Mesothelial cell of epicardium (in vitro differentiated cells): ENCODE measurements at places on chromosomes 7 and 10.
A peak's percentile ranks its signal among the peaks of the same experiment; 100 is the strongest.

GRCh38 chr7:134886353-134887057 lies 99.8 kb upstream of the AGBL3 start:
- no peak for DNase-seq

DNA sequence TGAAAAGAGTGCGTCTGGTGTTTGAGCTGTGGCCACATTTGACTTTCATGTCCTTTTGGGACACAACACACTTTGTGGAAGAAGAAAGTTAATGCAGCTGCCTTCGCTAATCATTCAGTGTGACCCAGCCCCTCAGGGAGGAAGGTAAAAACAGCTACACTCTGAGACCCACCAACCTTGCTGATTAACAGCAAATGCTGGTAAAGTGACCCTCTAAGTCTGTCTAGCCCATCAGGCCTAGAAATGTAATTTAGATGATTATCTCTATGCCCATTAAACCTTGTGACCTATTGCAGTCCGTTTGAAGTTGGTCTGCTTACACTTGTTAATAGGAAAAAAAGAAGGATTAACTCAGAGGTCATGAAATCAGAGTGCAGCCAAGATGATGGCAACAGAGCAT lies 161.9 kb upstream of the WNT16 start:
- DNase-seq = no peak

GRCh38 chr10:18572959-18573561 lies 78.3 kb downstream of the NSUN6 start:
- no peak for DNase-seq

GRCh38 chr7:128166603-128167041 lies 74.5 kb upstream of the LEP start:
- peak; percentile 53 for DNase-seq

GRCh38 chr10:60293581-60294175 lies 96.0 kb downstream of the ANK3 start:
- no peak for DNase-seq
